ENCODE measurements at places on chromosomes 4 and X. TPM values are rescaled to one million over a fixed set of nuclear protein-coding genes. Genes with fewer than 3 reads are reported as not detected.

DNA sequence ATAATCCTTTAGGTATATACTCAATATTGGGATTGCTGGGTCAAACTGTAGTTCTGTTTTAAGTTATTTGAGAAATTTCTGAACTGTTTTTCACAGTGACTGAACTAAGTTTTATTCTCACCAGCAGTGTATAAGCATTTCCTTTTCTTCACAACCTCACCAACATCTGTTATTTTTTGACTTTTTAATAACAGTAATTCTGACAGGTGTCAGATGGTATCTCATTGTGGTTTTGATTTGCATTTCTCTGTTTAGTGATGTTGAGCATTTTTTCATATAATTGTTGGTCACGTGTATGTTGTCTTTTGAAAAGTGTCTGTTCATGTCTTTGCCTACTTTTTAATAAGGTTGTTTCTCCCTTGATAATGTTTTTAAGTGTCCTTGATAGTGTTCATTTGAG, 112.6 kb downstream of the LINC00632 start:
- no peak overlapping the region for H3K4me3 ChIP-seq
- no peaks in the 10 kb centered on the region for H3K4me1 ChIP-seq
- H3K27me3 ChIP-seq: no peaks in the 10 kb centered on the region
- DNase-seq: no peak
- no peaks in the 10 kb centered on the region for H3K36me3 ChIP-seq

- peaks cover 9% of the 10 kb centered on the region for H3K4me1 ChIP-seq
- H3K4me3 ChIP-seq: no peak overlapping the region
- DNase-seq: no peak
- H3K27me3 ChIP-seq: no peaks in the 10 kb centered on the region
These were observed 19.5 kb upstream of the ZNF41 start for GRCh38 chrX:47502316-47503125.

GRCh38 chrX:54484666-54485065, 11.4 kb downstream of the FGD1 start:
- no peak for DNase-seq
- H3K27ac ChIP-seq: no peak overlapping the region
- no peak overlapping the region for H3K4me3 ChIP-seq
- H3K36me3 ChIP-seq: no peaks in the 10 kb centered on the region

The GPRASP3 gene
- total RNA-seq: 8.7 TPM

The FGF2 gene
- total RNA-seq: 11.1 TPM

Measured in SJCRH30 (cell line).